Left ventricle myocardium superior (tissue), 1 donor: ENCODE measurements at places on chromosomes 11 and 22.

- no peak for DNase-seq
Observed at GRCh38 chr11:128947773-128948172, 5.1 kb upstream of the TP53AIP1 start.

DNA sequence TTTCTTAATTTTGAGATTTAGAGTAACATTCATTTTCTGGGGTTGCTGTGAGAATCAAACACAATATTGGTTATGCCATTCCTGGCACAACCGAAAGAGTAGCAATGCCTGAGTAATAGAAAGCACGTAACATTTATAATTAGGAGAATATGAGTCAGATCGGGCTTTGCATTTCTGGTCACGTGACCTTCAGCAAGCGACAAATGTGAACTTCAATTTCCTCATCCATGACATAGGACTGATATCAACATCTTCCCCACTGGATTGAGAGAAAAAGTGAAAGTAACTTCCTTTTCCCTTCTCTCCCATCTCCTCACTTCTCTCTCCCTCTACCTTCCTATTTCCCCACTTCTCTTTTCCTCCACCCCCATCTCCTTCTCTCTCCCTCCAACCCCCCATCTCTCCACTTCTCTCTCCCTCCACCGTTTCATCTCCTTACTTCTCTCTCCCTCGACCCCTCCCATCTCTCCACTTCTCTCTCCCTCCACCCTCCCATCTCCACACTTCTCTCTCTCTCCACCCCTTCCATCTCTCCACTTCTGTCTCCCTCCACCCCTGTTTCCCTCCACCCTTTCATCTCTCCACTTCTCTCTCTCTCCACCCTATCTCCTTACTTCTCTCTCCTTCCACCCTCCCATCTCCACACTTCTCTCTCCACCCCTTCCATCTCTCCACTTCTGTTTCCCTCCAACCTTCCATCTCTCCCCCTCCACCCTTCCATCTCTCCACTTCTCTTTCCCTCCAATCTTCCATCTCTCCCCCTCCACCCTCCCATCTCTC lies 33.5 kb upstream of the CAT start:
- no peak for DNase-seq

DNA sequence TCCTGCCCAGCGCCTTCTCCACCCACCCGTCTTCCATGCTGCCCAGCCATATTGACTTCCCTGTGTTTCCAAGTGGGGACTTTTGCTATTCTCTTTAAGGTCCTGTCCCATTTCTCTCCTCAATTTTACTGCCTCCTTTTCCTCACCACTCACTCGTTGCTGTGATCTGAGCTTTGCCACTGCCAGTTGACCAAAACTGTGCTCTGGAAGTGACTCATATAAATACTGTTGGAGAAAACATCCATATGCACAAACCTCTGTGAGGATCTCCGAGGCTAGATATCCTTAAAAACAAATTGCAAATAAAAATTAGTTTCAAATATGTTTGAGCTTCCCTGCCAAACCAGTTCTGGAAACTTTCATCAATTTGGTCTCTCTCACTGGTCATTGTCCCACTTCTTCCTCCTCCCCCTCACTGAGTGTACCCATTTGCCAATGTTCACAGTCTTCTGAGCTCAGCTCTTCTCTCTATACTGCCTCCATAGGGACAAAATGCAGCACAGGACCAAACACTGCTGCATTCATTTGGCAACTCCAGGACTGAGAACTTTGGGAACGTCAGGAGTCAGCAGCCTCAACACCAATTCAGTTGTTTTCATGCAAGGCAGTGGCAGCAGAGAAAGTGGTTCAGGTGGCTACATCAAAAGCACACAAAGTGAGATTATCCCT lies 34.0 kb upstream of the MMP13 start:
- no peak for DNase-seq

- no peak for DNase-seq
Observed at GRCh38 chr22:23250785-23251363, 70.6 kb downstream of the BCR start.

DNA sequence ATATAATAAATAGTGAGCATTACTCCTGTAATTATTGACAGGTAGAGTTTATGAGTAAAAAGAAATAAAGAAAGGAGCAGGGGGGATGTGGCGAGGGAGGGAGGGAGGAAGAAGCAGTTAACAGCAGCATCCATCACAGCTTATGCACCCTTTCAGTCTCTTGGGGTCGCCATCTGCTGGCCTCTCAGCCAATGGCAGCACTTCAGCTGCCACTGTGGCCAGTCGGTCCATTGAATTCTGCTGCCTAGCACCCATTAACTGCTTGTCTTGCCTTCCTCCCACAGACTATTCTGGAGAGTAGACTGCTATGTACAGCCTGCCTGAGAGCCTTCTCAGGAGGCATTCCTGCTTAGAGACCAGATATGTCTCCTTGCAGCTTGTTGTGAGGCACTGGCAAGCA lies 388.3 kb downstream of the TENM4 start:
- no peak for DNase-seq

DNA sequence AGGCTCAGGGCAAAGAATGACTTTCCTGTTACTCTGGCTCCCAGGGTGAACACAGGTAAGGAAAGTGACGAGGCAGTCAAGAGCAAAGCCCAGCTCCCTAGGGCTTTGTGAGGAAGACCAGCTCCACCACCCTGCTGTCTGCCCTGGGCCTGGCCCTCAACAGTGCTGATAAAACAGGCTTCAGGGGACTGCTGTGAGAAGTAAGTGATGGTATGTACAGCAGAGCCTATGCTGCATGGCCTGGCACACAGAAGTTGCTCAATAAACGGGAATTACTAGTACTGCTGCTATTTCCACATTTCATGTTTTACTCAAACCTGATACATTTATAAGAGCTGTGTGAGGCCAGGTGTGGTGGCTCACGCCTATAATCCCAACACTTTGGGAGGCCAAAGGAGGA lies 50.3 kb downstream of the MICAL3 start:
- DNase-seq: no peak

GRCh38 chr11:78759071-78759470 lies 184.4 kb upstream of the NARS2 start:
- DNase-seq: no peak

GRCh38 chr11:63769042-63769713 lies 603 bp upstream of the ZFTA start:
- peak; percentile 73 for DNase-seq

DNA sequence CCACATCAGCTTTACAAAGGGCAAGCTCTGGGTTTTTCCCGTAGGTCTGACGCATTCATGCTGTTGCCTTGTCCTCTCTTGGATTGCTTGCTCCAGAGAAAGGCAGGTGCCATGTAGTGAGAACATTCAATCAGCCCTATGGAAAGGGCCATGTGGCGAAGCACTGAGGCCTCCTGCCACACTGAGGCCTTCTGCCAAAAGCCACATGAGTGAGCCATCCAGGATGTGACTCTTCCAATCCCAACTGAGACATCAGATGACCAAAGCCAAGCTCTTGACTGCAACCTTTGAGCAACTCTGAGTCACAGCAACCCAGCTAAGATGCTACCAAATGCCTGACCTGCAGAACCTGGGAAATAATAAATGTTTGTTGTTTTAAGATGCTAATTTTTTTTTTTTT lies 9.0 kb upstream of the PANX3 start:
- no peak for DNase-seq

- no peak for DNase-seq
Observed at GRCh38 chr11:34364102-34364501, 6.3 kb upstream of the ABTB2 start.

DNA sequence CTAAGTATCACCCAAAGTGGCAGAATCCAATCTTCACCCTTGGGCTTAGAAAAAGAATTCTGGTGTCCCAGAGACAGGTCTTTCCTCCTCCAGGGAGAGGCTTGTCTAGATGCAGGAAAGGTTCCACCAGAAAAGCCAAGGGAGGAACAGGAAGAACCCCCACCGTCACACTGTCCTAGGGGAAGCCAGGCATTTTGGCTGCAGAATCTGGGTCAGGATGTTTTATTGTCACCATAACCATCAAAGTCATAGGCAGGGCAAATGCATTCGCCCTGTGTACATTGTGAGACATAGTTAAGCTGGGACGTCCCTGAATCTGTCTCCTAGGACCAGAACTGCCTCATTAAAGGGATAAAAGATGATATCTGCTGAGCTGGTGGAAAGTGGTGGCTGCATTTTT lies 590.5 kb downstream of the OPCML start:
- DNase-seq: no peak

GRCh38 chr11:115193914-115194801 lies 310.1 kb downstream of the CADM1 start:
- no peak for DNase-seq

GRCh38 chr11:123480290-123480815 lies 50.3 kb downstream of the GRAMD1B start:
- DNase-seq: no peak

DNA sequence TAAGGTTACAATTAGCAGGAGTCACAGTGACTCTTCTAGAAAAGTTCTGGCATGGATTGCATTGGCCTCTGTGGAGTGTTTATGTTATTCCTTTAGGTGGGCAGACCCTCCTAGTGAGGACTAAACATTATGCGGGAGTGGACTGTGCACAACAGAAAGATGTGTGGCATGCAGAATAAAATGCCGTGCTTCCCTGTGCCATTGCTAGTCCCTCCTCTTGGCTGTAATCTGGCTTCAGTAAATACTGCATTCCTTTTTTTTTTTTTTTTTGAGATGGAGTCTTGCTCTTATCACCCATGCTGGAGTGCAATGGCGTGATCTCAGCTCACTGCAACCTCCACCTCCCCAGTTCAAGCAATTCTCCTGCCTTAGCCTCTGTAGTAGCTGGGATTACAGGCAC lies 45.0 kb downstream of the SLC5A1 start:
- DNase-seq: no peak

- DNase-seq: no peak
Observed at GRCh38 chr11:67441098-67441563, 2.1 kb downstream of the CORO1B start.

DNA sequence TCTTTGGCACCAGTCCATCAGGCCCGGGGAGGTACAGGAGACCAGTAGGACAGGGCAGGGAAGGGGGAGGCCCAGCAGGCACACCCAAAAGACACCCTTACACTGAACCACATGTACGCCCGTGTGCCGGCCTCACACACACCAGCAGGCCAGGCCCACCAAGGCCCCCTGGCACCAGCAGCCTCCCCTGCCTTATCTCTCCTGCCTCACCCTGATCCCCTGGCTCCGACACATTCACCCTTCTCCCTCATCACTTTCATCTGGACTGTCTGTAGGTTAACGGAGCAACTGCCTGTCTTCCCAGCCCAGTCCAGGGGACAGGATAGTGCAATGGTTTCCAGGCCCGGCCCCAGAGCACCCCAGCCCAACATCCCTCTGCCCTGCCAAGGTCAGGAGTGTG lies 4.9 kb downstream of the CDKN1C start:
- no peak for DNase-seq

DNA sequence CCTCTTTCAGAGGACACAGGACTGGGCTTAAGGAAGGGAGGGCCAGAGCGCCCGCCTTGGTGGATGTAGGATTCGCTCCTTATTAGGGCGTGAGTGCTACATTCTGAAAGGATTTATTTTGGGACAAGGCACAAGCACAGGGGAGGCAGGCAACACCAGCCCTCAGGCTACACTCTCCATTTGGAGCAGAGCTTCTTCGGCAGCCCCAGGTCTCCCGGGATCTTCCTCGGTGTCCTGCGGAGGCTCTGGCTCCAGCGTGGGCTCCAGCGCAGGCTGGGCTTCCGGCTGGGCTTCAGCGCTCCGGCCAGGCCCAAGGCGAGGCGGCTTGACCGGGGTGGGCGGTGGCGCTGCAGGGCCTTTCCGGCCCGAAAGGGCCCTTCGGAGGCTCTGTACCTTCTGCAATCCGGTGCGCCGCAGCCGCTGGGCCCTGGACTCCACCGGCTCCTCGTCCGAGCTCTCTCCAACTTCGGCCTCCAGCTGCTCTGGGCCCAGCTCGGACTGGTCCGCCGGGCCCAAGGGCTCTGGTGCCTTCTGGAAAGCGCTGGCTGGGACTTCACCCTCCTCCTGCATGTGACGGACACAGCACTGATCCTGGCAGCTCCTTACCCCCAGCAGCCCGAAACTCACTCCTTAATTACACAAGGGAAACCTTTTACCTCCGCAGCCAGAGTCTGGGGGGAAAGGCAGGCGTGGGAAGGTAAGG lies 1.1 kb downstream of the CAVIN3 start:
- DNase-seq: peak; percentile 78

DNA sequence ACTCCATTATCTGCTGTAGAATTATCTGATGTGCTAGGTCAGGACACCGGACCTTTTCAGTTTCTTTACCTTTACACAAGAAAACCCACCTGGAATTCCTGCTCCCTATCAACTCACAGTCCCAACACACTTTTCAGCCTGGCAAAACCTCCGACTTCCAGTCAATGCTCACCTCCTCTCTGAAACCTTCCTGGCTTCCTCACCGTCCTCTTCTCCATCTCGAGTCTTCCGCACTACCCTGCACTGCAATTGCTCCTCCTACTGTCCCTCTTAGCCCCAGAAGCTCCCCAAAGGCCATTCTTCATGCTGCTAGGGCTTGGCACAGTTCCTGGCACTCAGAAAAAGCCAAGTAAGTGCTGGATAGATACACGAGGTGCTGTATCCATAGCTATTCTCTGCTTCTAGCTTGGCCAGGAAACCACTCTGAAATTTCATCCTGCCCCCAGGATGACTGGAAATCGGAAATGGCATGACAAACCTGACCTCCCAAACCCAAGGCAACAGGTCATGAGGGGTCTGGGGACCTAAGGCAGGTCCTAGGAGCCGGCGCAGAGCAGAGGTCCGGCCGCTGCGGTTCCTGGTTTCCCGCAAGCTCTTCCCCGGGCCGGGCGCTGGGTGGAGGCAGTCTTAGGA lies 702 bp downstream of the SYN3 start:
- no peak for DNase-seq

- no peak for DNase-seq
Observed at GRCh38 chr11:15670520-15671070, 555.9 kb downstream of the INSC start.

GRCh38 chr11:9028581-9028980 lies 24.8 kb upstream of the NRIP3 start:
- peak; percentile 39 for DNase-seq

GRCh38 chr11:64089915-64090805 lies 54.4 kb downstream of the FLRT1 start:
- DNase-seq: no peak

DNA sequence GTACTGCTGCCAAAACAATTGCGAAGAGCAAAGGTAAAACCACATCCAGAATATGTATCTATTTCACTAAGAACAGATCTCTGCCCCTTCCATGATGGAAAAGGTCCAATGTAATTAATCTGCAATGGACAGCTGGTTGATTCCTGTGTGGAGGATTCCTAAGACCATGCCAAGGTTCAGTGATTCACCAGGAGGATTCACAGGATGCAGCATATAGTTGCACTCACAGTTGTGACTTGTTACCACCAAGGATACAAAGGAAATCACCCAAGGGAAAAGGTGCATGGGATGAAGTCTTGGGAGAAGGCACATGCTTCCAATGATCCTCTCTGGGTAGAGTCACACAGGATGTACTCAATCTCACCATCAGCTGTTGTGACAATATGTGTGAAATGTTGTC lies 35.1 kb upstream of the CUL5 start:
- DNase-seq: no peak

DNA sequence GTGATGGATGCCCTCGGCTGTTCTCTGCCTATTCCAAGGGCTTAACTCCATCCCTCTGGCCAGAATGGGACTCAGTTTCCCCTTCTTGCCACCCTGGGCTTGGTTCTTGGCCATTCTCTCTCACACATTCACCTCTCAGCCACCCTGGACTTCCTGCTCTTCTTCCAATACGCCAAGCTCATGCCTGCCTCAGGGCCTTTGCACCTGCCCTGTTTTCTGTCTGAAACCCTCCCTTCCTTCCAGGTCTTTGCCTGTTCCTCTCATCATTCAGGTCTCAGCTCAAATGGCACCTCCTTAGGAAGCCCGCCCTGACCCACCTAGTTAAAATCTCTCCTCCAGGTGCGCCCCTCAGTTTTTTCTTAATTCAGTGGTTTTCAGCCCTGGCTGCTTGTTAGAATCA lies 76.6 kb upstream of the TP53I11 start:
- no peak for DNase-seq
